ENCODE measurements at places on chromosomes 4 and X.

DNA sequence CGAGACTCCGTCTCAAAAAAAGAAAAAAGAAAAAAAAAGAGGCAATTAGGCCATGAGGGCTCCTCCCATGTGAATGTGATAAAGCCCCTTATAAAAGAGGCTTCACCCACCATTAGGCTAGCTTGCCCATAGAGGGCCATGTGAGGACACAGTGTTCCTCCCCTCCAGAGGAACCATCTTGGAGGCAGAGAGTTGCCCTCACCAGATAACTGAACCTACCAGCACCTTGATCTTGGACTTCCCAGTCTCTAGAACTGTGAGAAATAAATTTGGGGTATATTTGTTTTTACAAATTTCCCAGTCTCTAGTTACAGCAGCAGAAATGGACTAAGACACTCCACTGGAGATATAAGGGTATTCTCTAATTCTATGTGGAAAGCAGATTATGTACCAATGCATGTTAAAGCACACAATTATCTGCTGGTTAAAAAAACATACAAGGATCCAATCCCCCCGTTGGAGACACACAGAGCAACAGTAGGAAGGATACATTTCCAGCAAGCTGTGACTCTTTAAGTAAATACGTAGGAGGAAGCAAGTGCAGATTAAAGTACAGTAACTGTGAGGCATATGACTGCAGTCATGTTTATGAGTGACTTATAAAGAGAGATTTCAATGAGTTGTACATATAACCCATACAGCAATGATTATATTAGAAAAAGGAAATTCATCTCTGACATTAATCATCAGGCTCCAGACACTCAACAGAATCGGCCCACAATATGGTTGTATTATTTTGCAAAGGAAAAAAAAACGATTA lies 21.4 kb downstream of the SH3RF1 start:
- DNase-seq = no peak

DNA sequence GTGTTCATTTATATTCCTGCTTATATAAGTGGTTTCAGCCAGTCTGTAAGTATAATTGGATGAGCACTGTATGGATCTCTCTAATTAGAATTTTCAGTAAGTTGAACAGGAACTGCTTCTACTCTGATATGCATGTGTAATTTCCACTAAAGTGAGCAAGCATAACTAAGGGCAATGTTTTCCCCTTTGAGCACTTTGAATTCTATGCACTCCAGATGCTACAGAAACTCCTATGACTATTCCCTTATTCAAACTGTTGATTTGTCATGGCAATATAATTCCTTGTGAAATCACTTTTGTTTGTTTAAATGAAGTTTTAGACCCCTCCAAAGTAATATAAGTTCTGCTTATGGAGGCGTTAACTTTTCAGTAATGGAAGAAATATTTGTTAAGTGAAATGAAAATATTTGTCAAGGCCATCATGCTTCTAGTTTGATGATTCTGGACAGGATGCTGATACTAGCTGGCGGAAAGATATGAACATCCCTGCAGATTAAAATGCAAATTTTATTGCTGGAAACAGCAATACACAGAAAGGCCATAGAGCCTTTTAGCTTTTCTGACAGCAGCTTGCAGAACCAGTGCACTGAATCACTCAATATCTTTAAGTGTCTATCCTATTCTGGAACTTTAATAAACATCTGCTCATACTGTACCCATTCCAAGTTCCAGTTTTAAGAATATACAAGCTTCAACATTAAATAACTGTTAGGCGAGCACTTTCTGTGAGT lies 1460.8 kb downstream of the RAPGEF2 start:
- DNase-seq = no peak

DNA sequence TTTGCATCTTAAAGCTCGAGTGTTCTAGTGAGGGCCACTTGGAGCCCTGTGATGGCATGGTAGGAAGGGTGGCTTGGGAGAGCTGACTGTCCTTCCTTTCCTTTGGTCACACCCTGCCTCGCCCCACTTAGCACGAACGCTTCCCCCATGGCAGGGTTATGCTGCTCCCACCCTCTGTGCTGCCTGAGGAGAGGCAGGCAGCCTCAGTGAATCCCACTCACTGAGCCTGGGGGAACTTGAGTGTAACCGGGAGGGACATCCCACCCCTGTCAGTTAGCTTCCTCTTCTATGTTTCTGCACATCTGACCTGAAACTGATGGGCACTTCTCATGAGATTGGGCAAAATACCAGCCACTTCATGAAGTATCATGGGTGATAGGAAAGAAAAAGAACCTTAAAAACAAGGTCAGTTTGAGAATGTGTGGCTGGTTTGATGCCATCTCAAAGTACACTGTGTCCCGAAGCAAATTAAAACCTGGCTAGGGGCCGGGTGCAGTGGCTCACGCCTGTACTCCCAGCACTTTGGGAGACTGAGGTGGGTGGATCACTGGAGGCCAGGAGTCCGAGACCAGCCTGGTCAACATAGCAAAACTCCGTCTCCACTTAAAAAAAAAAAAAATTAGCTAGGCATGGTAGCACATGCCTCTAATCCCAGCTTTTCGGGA lies 10.1 kb downstream of the TKTL1 start:
- DNase-seq = no peak

DNA sequence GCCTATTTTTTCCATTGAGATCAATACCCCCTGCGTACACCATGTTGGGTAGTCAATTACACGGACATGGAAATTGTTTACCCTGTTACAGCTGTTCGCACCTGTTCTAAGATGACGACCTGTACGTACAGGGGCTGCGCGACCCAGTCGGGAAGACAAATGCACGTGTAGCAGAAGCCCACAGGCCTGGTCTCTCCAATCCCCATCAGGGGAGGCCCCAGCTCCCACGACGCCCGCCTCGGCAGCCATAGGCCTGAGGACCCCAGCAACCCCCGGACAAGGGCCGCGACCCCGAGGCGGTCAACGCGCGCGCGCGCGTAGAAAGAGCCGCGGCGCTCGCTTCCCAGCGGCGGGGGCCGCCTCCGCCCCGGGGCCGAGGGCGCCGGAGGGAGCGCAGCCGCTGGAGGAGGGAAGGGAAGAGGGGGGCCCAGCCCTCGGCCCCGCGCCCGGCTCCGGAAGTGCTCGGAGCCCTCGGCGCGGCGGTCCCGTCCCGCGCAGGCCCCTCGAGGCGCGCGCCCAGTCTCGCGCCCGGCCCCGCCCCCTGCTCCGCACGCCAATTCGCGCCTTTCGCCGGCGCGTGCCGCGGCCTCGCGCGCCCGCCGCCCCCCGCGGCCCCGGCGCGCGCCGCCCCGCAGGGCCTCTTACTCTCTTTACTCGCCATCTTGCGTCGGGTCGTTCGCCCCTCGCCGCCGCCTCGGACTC lies 618 bp downstream of the RBBP7 start:
- no peak for DNase-seq

- DNase-seq = no peak
These were observed 32.3 kb upstream of the IQSEC2 start for GRCh38 chrX:53313728-53314105.

DNA sequence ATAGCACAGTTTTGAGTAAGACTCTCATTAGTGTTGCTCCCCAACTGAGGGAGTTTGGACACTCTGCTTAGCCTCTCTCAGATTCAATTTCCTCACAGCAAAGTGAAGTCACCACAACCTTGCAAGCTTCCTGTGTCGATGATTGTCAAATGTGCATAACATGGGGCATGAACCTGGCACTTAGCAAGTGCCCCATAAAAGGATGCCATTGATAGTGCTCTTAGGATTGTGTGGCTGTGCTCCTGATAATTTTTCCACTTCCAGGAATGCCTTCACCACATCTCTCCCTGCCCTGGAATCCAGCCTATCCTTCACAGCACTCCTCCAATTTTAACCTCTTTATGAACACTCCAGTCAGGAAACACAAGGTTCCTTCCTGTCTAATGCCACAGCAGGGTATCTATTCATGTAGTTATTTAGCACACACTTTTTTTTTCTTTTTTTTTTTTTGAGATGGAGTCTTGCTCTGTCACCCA lies 309.4 kb downstream of the PPP3CA start:
- DNase-seq = no peak

DNA sequence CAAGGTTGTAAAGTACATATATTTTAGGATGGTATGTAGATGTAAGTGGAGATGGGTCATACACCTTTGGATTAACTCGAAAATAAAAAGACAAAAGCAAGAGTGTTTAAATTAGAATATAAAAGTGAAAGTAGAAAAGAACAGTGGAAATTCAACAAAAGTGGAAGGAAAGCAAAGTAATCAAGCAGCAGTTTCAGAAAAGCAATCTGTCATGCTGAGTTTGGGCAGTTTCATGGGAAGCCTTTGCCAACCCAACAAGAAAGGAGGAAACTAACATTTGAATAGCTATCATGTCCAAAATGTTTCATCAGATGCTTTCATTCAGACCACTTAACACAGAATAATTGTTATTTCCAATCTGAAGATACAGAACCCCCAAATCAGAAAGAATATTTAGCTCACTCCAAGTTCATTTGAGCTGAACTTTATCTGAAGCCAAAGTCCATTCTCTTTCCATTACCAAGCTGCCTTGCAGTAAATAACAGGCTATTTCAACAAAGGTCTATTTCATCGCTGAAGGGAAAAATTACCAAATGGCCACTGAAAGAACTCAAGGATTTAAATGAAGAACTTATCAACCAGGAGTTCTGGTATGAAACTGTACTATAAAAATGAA lies 1.8 kb upstream of the EXOSC9 start:
- peak; percentile 7 for DNase-seq

- no peak for DNase-seq
These were observed 59.2 kb downstream of the NBDY start for GRCh38 chrX:56788229-56788628.

DNA sequence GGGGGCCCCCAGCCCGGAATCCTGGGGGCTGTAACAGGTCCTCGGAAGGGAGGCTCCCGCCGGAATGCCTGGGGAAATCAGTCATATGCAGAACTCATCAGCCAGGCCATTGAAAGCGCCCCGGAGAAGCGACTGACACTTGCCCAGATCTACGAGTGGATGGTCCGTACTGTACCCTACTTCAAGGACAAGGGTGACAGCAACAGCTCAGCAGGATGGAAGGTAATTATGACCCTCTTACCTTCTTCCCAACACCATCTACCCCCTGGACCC lies 1.0 kb downstream of the FOXO4 start:
- no peak for DNase-seq

GRCh38 chr4:73104695-73105094 lies 35.2 kb upstream of the COX18 start:
- no peak for DNase-seq

DNA sequence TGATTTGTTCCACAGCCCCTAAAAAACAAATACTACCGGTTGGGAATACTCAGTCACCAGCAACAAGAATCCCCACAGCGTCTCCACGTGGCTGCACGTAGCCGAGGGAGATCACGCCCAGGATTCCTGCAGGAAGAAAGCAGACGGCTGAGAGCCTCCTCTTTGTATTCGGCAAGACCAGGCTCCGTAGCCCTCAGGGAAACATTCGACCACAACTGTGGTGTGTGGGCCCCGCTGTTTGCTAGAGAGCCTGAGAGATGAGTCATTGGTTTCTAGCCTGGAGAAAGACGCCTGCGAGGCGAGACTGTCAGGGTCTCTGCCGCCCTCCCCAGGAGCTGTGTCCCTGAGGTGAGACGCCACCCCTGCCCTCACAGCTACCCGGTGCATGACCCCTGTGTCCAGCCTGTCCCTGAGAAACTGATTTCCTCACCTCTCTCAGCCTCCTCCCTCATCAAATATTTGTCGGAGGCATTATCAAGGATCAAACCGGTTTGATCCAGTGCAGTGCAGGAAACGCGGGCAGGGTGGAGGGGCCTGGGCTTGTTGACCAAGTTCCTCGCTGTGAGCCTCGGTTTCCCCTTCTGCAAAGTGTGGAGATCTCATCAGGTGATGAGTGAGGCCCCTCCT lies 4.7 kb upstream of the S100P start:
- DNase-seq = no peak

DNA sequence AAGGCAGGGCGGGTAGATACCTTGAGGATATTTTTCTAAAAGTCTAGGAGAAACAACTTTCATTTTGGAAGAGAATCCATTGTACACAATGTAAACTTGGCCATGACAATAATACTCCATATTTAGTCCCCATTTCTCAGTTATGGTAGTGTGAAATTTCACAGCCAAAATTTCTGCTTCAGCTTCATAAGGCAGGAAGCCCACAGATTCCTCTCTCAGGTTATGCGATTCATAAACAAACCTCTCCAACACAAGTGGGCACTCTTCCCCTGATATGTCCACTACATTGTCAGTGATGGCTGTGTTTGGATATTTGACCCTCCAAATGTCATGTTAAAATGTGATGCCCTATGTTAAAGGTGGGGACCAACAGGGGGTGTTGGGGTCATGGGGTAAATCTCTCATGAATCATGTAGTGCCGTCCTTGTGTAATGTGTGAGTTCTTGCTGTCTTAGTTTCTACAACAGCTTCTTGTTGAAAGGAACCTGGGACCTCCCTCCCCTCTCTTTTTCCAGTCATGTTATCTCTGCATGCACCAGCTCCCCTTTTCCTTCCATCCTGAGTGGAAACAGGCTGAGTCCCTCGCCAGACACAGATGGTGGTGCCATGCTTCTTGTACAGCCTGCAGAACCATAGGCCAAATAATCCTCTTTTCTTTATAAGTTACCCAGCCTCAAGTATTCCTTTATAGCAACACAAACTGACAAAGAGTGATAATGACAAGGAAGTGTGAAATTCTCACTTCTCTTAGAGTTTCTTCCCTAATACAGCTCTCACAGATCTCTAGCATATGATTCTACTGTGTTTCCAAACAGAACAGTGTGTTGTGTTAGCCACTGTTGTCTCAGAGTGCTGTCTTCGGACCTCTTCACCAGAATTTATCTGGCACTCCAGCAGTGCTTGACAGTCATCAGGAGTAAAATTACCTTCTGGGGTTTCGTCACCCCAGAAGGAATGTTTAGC lies 598.4 kb upstream of the GNPDA2 start:
- DNase-seq = no peak

DNA sequence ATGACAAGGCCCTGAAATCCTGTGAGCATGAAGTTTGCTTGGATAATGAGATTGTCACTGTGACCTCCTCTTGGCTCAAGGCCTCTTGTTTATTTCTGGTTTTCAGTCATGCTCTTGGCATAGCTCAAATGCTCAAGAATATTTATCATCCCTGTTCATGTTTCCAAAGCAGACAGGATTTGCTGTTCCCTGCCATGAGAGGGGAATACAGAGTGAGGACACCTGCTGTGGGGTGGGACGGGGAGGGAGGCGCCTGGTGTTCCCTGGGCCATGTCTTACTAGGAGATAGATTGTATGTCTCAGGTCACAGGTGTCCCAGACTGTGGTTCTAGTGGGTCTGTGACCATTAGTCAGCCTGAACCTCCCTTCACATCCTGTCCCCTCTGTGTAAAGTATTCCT lies 34.9 kb upstream of the SH3RF1 start:
- DNase-seq = no peak

DNA sequence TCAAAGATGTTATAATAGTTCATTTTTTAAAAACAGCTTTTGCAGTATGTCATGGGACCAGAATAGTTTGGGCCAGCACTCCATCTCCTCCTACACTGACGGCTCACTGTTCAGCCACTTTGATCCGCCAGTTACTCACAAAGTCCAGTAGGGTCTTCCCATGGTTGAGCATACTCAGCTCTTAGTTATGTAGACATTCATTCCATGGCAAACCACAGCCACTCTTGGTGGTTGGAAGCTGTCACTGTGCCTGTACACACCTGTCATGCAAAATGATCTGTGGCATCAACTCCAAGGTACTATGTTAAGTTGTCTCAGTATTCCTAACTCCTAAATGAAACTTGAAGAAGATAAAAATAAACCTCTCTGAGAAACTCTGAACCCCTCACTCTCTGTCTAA lies 127.2 kb downstream of the NR3C2 start:
- no peak for DNase-seq
